ENCODE measurements at places on chromosomes 6 and 20. TPM values are rescaled to one million over a fixed set of nuclear protein-coding genes. Genes with fewer than 3 reads are reported as not detected.

The ZC2HC1B gene
- total RNA-seq = not detected

The WFDC12 gene
- total RNA-seq = not detected

The LEMD2 gene
- total RNA-seq = 57.0 TPM

The TBX18 gene
- total RNA-seq = 31.0 TPM

The FNDC11 gene
- 1.1 TPM for total RNA-seq

The MOG gene
- not detected for total RNA-seq

The CRYBG1 gene
- total RNA-seq = 38.2 TPM

The COL21A1 gene
- 0.06 TPM for total RNA-seq

The DAAM2 gene
- total RNA-seq = 0.16 TPM

The DLK2 gene
- 1.1 TPM for total RNA-seq

The CGA gene
- not detected for total RNA-seq

The HLA-DQB2 gene
- total RNA-seq = not detected

The SENP6 gene
- total RNA-seq = 66.9 TPM

The ULBP1 gene
- 0.16 TPM for total RNA-seq

The HCRTR2 gene
- not detected for total RNA-seq

The STMND1 gene
- total RNA-seq = not detected

The CEP85L gene
- 6.0 TPM for total RNA-seq

The GGTLC1 gene
- not detected for total RNA-seq

The NRN1 gene
- total RNA-seq = 28.7 TPM

The SPEF1 gene
- 0.13 TPM for total RNA-seq

The EPPIN gene
- total RNA-seq = not detected

The RBPJL gene
- total RNA-seq = not detected

The CRNKL1 gene
- 19.3 TPM for total RNA-seq

The OARD1 gene
- total RNA-seq = 7.0 TPM

Measured in bladder microvascular endothelial cell (primary cell).